ENCODE measurements at places on chromosomes 7 and 10. TPM values are rescaled to one million over a fixed set of nuclear protein-coding genes. Genes with fewer than 3 reads are reported as not detected.

DOCK1 gene
- total RNA-seq, result 1.1 TPM

NPC1L1 gene
- 0.06 TPM for total RNA-seq

TMEM176A gene
- total RNA-seq, result not detected

- DNase-seq, result no peak
These were observed 41.8 kb downstream of the COL17A1 start for GRCh38 chr10:104043854-104044253.

- DNase-seq, result no peak
These were observed 33.8 kb upstream of the SFMBT2 start for GRCh38 chr10:7444551-7445121.

GRCh38 chr7:21256310-21256877, 171.5 kb upstream of the SP4 start:
- no peak for DNase-seq

- no peak for DNase-seq
These were observed 1.2 kb downstream of the ARL3 start for GRCh38 chr10:102712843-102713538.

DNA sequence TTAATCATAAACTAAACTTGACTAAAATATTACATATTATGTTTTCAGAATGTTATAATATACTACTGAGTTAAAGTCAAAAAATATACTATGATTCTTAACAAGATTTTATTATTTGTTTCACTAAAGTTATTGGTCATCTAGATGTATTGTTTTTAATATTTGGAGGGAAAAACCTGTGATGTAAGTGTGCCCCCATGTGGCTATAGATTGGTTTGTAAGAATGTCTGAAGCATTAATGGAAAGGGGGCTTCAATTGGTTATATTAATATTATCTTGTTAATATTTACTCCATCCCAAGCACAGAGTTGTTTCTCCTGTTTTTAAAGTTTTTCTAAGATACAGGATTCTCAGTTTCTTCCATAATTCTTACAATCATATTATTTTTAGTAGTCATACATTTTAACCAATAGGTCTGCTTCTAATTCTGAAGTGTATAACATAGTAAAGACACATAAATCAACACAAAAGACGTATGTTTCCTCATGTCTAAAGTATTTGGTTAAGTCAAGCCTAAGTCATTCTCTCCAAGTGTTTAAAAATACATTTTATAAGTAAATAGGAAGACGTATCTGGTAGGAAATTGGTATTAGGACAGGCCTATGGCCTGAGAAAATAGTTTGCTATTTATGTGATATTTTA, 58.0 kb downstream of the GNAT3 start:
- DNase-seq, result no peak

- DNase-seq, result no peak
These were observed 2.0 kb downstream of the SEMA3D start for GRCh38 chr7:85184599-85185423.

- no peak for DNase-seq
These were observed 338.9 kb upstream of the IGFBP3 start for GRCh38 chr7:46259947-46260346.
